ENCODE measurements at places on chromosomes 5 and 9.

DNA sequence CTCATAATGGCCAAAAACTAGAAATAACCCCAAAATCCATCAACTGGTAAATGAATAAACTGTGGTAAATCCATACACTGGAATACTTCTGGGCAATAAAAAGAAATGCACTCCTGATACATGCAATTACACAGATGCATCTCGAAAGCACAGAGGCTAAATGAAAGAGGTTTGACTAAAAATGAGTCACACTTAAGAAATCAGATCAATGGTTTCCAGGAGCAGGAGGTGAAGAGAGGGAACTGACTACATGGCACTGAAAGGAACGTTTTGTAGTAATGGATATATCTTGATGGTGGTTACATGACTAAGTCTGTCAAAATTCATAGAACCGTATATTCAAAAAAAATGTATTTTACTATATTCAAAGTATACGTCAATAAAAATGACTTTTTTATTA lies 42.4 kb downstream of the STRBP start:
- DNase-seq = no peak

DNA sequence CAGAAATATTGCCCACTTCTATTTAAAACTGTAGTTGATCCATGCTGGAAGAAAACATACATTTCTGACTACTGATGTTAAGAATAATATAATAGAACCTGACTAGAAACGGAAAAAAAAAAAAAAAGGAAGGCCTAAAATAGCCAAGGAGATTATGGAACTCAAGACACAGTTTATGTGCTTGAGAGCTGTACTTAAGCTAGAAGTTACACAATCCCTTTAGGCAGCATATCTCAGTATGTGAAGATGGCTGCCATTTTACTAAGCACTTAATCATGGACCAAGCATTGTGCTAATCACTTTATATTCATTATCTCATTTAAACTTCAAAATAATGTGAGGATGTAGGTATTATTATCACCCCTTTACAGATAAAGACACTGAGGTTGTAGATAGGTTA lies 73.0 kb upstream of the NR4A3 start:
- DNase-seq = no peak

- DNase-seq = peak; percentile 52
Measured at GRCh38 chr9:107425101-107426025, 64.2 kb downstream of the KLF4 start.

GRCh38 chr9:35646153-35646532 lies 4.6 kb downstream of the SIT1 start:
- DNase-seq = no peak

DNA sequence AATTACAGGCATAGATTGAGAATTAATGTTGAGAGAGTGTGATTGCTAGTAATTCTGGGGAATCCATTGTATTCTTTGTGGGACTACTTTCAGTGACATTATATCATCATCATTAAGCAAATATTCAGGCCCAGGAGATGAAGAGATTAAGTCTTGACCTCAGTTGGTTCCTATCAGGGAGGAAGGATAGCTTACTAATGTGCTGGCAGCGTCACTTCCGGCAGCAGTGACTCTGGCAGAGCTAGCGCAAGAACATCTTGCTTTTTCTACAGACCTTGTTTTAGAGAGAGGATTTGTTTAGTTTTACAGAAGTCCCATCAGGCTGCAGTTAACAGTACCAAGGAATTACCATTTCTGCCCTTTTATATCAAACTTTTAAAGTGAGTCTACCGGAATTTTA lies 20.3 kb downstream of the OSTF1 start:
- no peak for DNase-seq

DNA sequence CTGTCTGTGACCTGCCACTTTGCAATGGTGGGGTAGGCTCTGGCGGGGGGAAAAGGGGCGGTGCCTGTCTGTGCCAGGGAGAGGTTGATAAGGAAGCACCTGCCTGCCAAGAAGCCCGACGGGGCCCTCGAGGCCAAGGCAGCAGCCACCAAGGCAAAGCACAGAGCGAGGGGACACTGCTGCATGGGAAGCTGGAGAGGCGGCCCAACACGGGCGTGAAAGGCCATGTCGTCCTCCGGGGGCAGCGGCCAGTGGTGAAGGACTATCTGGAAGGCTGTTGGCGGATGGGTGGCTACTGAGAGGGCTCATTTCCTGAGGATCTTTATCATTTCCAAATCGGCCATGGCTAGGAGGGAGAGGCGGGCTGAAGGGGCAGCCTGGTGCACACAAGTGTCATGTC lies 66.4 kb downstream of the OTULIN start:
- no peak for DNase-seq

DNA sequence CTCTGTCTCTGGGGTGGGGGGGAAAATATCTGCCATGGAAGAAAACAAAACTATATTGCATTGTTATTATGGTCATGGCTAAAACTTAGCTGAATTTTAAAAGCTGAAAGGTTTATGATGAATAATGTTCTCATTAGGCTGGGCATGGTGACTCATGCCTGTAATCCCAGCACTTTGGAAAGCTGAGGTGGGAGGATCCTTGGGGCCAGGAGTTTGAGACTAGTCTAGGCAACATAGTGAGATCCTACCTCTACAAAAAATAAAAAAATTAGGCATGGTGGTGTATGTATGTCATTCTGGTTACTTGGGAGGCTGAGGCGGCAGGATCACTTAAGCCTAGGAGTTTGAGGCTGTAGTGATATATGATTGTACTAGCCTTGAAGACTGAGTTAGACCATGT lies 44.5 kb downstream of the IPO11 start:
- no peak for DNase-seq

DNA sequence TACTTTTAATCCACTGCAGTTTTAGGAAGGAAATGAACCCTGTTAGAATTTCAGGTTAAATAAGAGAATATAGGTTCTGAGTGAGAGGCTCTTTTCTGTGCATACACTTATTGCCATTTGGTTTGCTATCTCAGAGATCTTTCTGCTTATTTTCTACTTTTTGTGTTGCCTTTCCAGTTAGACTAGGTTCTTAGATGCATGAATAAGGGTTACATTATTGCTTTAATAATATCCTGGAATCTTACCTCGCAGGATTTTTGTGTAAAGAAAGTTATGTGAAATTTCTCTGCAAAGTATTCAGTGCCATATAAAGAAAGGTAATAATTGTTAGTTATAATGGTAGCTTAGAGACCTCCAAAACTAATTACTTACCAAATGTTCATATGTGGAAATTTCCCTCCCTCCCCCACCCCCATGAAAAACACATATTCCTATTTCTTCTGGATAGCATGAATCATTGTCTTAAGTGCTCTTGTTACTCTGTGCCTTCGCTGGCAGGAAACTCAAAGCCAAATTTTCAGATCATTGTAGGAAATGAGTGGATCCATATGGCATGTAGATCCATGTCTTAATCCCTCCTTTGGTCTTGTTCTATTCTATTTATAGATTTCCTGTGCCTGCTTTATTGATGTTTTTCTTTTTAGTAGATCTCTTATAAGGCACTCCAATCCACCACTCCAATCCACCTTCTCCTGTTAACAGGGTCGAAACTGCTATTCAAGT lies 2.7 kb upstream of the APBA1 start:
- DNase-seq = no peak

DNA sequence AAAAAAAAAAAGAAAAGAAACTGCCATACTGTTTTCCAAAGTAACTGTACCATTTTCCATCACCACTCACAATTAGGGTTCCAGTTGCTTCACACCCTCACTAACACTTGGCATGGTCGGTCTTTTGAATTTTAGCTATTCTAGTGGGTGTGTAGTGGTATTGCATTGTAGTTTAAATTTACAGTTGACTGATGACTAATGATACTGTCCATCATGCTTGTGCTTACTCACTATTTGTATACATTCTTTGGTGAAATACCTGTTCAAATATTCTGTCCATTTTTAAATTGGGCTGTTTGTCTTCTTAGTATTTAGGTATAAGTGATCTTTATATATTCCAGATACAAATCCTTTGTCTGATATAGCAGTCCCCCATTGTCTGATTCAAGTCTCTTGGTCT lies 36.2 kb upstream of the ZNF169 start:
- no peak for DNase-seq

DNA sequence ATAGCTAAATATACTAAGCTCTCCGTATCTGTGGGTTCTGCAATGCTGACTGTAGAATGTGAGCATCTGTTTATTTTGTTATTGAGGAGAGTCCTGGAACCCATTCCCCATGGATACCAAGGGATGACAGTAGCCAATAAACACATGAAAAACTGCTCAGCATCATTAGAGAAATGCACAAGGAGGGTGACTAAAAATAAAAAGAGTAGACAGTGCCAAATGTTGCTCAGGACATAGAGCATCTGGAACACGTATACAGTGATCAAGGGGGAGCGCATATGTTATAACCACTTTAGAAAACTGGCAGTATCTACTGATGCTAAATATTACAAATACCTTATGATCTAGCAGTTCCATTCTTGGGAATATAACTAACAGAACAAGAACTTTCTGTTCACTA lies 31.0 kb downstream of the MARCHF6 start:
- no peak for DNase-seq

DNA sequence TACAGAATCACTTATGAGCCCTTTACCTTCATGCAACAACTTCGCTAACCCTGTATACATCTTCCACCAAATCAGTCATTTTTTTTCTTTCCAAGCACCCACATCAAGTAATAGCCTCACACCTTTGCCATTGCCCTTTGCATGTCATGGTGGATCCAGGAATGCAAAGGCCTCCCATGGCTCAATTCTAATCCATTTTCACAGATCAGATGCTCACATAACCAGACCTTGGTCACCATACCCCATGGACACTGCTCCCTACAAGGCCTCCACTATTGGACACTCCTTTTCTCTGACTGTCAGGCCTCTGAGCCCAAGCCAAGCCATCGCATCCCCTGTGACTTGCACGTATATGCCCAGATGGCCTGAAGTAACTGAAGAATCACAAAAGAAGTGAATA lies 179.5 kb downstream of the RASEF start:
- no peak for DNase-seq
